Epithelial cell of esophagus (primary cell): ENCODE measurements at places on chromosomes 7 and 10.
A peak's percentile ranks its signal among the peaks of the same experiment; 100 is the strongest.

- DNase-seq = no peak
Measured at GRCh38 chr7:93015779-93016481, 101.8 kb downstream of the SAMD9 start.

GRCh38 chr7:83996879-83997278 is 197.7 kb downstream of the SEMA3A start:
- peak; percentile 53 for DNase-seq

GRCh38 chr7:101784292-101785127 is 32.9 kb upstream of the CUX1 start:
- no peak for DNase-seq

- no peak for DNase-seq
Measured at GRCh38 chr7:69756235-69756634, 158.0 kb downstream of the AUTS2 start.

DNA sequence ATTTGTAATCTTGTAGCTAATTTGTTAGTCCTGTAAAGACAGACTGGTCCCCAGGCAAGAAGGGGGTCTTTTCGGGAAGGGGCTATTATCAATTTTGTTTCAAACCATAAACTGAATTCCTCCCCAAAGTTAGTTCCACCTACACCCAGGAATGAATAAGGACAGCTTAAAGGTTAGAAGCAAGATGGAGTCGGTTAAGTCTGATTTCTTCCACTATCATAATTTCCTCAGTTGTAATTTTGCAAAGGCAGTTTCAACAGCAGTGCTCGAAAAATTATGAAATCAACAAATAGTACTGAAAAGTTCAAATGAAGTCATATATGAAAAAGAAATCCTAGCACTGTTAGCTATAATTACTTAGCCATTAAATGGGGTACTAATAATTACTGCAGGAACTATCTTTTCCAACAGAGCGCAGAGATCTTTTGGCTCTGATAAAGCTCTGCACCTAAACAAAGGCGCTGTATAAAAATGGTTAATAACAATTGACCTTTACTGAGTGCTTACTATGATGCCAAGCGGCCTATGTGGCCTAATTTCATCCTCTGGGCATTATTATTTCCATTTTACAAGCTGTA is 756 bp upstream of the SEC24C start:
- DNase-seq = no peak

DNA sequence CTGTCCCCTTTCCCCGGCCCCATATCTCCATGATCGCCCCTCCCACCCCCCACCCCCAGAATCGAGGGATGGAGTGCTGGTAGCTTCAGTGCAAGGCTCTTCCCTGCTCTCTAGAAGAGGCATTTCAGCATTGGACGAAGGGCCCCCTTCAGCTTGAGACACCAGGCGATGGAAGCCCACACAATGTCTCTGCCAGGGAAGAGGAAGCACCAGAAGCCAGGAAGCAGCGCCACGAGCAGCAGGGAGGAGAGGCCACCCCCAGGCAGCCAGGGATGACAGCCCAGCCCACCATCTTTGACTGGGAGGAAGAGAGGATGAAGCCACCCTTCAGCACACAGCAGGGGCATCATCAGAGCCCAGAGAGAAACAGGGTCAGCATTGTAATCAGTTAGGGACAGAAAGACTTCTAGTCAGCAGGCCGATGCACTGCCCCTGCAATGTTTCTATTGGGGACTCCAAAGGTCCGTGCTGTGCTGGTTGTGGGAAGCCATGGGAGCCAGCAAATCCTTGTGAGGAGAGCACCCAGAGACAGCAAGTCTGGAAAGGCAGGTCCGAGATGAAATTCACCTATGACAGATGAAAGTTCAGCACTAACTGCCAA is 15.7 kb downstream of the TMEM72 start:
- no peak for DNase-seq

DNA sequence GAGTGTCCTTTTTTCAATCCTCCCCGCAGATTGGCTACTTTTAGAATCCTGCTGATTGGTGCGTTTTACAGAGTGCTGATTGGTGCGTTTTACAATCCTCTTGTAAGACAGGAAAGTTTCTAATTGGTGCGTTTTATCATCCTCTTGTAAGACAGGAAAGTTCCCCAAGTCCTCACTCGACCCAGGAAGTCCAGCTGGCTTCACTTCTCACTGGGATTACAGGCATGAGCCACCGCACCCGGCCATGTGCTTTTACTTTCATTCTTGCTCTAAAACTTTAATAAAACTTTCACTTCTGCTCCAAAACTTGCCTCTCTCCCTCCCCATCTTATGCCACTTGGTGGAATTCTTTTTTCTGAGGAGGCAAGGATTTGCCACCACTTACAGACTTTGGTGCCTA is 17.0 kb upstream of the WAPL start:
- no peak for DNase-seq

DNA sequence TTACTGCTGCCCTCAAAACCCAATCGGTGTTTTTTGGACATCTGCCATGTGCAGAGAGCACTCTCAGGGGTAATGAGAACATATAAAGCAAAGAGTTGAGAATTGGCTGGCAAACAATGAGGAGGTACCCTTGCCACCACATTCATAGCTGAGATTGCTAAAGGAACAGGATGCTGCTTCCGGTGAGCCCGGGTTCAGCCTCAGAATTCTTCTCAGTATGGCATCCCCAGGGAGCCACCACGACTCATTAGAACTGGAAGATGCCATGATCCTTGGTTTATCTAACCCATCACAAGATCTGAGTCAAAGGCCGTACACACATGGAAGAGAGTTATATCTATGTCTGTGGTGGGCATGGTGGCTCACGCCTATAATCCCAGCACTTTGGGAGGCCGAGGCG is 174.4 kb downstream of the ARID5B start:
- no peak for DNase-seq

GRCh38 chr7:150379441-150380379 is 580 bp downstream of the ZNF775 start:
- DNase-seq = peak; percentile 22

GRCh38 chr7:132296820-132297219 is 279.4 kb downstream of the PLXNA4 start:
- no peak for DNase-seq

GRCh38 chr7:120431016-120431415 is 158.0 kb downstream of the KCND2 start:
- DNase-seq = no peak

GRCh38 chr7:28533731-28534531 is 121.6 kb downstream of the CREB5 start:
- DNase-seq = peak; percentile 37

DNA sequence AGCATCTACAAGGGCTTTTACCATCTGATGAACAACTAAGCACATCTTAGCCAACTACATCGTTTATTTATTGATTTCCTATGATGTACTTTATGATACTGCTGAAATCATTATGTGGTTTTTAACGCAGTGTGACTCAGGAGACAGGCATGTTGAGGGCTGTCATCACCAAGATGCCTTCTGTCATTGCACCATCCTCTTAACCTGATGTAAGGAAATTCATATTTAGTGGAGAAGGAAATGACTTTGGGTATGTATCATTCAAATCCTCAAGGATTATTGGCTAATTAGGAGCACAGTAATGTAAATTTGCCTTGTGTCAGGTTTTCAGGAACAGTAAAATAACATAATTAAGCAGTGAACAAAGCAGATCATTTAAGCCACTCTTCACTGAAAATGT is 138.5 kb upstream of the MGMT start:
- peak; percentile 79 for DNase-seq

DNA sequence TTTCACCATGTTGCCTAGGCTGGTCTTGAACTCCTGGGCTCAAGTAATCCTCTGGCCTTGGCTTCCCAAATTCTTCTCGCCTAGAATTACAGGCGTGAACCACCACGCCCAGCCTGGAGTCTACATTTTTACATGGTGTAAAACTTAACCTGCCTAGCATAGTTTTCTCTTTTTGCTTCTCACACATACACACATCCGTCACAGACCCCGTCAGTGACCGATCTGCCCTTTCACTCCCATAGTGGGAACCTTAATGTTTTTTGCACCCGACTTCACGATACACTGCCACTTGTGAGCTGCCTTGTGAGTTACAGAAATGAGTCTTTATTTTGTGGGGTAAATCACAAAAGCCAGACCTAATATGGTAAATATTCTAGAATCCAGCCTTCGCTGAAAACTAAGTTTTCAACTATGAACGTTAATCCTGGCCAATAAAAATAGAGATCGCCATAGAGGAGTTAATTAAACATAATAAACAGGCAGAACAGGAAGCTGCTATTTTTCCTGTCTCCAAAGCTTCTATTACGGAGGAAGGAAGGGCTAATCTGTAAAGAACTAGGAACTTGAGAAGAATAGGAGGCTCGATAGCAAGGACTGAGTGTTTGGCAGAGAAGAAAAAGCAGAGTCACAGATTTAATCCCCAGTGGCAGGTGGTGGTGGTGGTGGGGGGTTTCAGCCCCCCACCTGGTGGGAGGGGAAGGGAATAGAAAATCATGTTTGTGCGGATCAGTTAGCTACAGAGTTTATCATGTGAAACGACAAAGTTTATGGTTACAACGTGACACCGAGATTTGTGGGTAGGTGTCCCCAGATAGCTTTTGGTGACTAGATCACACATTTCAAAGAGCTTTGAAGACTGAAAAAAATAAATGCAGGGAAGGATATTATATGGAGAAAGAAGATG is 14.7 kb upstream of the FAM171A1 start:
- no peak for DNase-seq

- no peak for DNase-seq
Measured at GRCh38 chr7:128044064-128044463, 12.8 kb upstream of the LRRC4 start.

- no peak for DNase-seq
Measured at GRCh38 chr10:129942936-129943715, 20.9 kb downstream of the EBF3 start.

DNA sequence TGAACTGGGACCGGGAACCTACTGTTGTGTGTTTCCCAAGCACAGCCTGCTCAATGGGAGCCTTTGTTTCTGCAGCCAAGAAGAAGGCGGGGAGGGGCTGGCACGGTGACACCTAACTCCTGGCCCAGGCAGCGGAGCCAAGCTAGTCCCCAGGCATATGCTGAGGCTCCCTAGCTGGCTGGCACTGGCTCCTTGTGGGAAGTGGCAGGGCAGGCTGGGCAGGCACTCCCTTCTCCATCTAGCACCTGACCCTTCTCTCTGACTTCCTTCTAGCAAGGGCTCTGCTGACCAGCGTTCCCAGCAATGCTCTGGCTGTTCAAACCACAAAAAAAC is 325.0 kb downstream of the PLXNA4 start:
- peak; percentile 27 for DNase-seq

DNA sequence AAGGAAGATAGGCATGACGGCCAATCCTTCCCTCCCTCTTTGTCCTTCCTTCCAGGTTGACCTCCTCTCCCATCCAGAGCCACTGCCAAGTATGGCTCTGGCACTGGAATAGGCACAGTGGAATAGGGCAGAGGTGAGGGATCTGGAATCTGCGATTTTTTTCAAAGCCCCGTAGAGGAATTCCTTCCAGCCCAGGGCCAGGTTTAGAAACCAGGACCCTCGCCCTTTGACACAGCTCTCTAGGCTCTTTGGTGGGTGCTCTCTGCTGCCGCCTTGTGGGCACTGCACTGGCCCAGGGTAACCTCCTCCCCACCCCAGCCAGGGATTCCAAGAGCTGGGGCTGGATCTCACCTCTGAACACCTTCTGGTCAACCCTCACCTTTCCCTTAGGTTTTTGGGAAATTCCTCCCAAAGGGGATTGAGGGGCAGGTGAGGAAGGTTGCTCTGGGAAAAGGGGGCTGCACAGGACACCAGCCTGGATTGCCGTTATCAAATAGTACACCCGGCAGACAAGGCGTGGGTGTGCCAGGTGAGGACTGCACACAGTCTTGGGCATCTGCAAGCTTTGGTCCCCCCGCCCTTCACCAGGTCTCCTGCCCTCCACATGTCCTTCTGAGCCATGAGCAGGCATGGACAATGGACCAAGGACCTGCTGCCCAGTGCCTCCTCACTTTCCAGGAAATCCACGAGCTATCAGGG is 22.8 kb downstream of the C10orf105 start:
- DNase-seq = peak; percentile 41

GRCh38 chr10:11901833-11902475 is 78.8 kb downstream of the PROSER2 start:
- no peak for DNase-seq

DNA sequence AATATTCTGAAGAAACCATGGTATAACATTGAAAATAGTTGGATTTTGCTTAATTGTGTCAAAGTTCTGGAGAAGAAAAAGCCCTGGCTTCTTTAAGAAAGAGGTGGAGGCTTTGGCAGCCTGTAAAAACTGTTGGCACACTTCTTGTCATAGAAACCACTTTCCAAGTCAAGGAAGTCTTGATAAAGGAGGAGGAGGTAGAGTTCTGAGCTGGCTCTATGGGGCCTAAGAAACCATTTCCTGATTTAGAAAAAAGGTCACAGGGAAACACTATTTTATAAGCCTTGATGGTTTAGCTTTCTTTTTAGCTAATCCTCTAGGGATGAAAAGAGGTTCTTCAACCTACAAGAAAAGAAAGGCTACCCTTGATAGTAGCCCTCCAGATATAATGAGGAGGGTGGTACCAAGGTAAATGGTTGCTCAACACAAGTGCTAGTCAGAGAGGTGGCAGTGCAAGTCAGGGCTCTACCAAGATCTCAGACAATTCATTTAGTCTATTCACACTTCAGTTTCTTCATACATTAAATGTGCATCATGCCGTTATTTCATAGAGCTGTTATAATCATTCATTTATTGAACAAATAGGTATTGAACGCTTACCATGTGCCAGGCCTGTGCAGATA is 346.9 kb downstream of the RNLS start:
- no peak for DNase-seq

GRCh38 chr10:92829042-92829785 is 19.1 kb upstream of the EXOC6 start:
- DNase-seq = no peak

- DNase-seq = no peak
Measured at GRCh38 chr10:110350812-110351211, 46.1 kb upstream of the SMNDC1 start.

DNA sequence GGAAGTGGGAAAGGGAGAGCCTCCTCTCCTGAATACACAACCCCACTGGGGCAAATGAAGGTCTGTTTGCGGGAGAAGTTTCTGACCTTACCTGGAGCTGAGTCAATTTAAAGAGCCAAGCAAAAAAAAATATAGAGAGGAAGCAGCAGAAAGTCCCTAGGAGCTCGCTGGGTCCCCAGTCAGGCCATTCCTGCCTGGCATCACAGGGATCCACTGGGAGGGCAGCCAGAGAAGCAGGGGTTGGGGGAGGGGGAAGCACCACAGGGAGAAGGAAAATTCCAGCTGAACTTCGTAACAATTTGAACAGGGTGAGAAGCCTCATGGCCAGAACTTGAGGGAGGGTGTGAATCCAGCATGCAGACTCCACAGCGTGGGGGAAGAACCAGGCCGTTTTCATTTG is 298.7 kb downstream of the LRRTM3 start:
- DNase-seq = no peak

DNA sequence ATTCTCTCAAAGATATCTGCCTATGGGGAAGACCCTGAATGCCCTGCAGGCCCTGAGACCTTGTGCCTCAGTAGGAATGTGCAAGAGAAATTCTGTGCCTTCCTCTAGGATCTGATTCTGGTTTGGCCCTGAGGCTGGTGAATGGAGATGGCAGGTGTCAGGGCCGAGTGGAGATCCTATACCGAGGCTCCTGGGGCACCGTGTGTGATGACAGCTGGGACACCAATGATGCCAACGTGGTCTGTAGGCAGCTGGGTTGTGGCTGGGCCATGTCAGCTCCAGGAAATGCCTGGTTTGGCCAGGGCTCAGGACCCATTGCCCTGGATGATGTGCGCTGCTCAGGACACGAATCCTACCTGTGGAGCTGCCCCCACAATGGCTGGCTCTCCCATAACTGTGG is 15.7 kb downstream of the DMBT1 start:
- DNase-seq = no peak
